ENCODE measurements at places on chromosomes 5 and 9.

DNA sequence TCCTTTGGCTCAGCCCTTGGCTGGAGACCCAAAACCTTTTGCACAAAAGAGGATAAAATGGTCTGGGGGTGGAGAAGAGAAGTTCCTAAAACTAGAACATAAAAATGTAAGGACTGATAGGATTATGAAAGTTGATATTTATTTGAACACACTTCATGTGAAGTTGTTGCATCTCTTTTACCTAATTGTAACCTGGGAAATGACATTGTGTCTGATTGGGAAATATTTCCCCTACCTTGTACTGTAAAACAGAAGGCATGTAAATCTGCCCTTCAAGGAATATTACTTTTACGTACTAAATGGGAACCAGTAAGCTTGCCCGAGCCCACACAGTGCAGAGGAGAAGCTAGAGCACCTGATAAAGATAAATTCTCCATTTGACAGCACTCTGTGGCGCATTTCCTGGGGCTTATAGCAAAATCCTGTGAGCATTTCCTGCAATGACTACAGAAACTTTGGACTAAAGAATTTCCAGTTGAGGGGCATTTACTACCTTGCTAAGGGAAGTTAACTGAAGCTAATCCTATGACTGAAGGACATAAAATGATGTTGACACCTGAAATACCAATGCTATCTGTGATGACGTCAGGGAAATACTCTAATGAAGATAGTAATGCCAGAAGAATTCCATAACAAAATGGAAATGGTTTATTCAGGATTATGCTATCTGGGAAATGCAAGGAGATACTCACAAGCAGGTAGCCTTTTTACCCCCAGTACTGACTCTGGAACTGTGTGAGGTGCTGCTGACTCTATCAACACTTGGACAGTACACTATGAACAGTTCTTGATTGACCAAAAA, 78.3 kb upstream of the LIFR start:
- no peak for DNase-seq

GRCh38 chr5:33257807-33258429, 182.8 kb upstream of the TARS1 start:
- DNase-seq = no peak

DNA sequence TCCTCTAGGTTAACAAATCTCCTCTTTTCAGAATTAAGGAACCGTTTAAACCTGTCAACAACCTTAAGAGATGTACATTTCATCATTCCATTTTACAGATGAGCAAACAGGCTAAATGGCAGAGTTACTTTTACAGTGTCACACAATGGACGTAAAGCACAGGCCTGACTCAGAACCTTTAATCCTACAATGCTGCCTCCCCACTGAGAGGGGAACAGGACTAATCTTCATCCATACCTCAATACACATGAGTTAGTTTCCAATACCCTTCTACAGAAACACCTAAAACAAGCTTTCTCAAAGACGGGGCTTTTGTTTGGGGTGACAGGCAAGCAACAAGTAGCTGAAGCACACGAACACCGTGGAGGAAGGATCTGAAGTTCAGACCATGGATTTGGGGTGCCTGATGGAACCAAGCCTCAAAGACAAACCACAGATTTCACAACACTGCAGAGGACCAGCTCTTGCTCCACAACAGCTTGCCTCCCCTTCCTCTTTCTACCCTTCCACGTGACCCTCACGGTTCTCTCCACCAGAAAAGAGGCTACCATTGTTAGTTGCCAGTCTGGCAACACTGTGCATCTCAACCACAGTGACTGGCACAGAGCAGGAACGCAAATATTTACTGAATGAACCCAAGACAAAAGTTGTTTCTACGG, 1.8 kb downstream of the RNF130 start:
- DNase-seq = peak; percentile 91

GRCh38 chr5:170639221-170639925, 135.6 kb downstream of the KCNIP1 start:
- DNase-seq = no peak

DNA sequence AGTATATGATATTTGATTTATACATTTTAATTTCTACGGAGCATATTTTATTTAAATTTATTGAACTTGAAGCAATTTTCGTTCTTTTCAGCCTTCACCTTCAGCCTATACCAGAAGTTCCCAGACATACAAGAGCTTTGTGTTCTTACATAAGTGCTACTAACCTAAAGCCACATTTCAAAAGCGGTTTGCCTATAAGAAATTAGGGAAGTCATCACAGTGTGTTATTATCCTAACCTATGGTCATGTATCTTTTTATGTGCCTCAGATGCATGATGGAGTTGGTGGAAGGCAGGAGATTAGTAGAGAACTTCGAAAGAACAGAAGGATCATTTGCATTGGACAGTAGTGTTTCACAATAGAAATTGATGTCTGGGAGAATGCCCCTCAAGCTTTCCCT, 3.1 kb downstream of the KIF2A start:
- DNase-seq = no peak

DNA sequence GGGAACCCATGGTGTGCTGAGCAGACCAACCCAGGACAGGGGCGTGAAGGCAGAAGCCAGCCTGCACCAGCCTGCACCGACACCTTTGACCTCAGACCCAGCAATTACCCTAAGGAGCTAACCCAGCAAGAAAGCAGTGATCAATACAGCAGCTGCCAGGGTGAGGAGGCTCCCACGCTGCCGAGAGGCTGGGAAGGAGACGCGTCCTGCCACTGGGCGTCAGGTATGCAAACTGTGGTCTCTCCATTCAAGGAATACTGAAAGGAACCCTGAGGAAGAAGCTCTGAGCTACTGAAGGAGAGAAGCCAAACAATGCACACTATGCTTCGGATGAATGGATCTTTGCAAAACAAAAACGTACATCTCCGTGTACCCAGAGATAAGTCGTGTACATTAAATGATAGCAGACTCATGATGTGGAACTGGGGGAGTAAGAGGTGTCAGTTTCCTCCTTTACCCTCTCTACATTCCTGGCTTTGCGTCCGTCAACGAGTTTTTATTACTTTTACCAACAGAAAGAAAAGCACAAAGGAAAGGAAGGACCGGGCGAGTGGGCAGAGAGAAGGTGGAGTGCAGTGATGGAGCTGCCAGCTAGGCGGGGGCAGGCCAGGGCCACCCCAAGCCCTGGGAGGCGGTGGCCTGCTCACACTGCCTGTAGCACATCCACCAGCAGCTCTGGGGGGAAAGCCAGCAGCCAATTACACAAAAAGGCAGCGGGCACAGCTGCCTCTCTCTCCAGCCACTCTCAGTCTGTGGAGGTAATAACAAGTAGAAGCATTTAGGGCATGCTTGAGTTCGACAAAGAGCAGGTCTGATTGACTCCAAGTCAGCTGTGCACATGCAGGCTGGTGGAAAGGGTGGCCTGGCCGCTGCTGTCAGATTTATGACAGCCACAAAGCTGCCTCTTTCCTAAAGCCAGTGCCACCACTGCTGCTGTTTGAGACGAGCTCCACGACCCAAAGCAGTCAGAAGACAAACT, 29.3 kb downstream of the RASGEF1C start:
- no peak for DNase-seq

DNA sequence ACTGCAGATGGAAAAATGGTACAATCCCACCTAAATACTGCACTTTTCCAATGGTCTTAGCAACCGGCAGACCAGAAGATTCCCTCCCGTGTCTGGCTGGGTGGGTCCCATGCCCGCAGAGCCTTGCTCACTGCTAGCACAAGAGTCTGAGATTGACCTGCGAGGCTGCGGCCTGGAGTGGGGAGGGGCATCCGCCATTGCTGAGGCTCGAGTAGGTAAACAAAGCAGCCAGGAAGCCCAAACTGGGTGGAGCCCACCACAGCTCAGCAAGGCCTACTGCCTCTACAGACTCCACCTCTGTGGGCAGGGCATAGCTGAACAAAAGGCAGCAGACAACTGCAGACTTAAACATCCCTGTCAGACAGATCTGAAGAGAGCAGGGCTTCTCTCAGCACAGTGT, 221.6 kb upstream of the CTNND2 start:
- no peak for DNase-seq

- peak; percentile 25 for DNase-seq
Measured at GRCh38 chr5:8493176-8493575, 624.2 kb downstream of the MTRR start.

All from suppressor macrophage treated with lipopolysaccharide for 4 hours (primary cell).